G401 (cell line): ENCODE measurements at places on chromosomes 7 and 10. TPM values are rescaled to one million over a fixed set of nuclear protein-coding genes. Genes with fewer than 3 reads are reported as not detected.

DNA sequence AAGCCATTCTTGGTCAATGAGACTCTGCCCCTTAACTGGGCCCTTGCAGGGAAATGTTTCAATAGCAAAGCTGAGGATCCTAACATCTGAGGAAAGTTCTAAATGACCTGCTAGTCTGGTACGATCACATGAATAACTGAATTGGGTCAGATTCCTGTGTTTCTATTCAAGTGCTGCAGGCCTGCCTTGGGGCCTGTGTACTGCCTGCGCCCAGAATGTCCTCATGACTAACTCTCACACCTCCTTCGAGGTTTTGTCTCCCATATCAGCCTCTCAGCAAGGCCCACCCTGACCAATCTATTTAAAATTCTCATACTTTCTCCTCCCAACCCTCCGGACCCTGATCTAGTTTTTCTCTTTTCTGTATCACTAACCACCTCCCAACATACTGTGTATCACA is 4.4 kb downstream of the JAZF1 start:
- DNase-seq: no peak

GRCh38 chr10:79144351-79145173 is 75.8 kb downstream of the ZMIZ1 start:
- no peak for DNase-seq

DNA sequence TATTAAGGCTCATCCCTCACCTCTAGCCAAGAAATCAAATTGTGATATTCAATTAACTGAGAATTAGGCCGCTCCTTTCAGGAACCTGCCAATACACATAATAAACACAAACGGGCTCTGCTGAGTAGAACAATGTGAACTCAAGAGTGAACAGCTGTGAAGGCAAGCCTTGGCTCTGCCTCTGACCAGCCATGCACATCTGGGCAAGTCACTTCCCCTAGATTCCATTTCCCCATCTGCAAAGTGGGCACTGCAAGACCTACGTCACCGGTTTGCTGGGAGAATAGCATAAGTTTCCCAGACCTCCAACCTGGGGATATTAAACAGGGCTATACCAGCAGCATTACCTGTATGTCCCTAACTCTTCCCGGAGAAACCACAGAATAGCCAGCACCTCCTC is 355.2 kb downstream of the TNS3 start:
- DNase-seq: no peak

DNA sequence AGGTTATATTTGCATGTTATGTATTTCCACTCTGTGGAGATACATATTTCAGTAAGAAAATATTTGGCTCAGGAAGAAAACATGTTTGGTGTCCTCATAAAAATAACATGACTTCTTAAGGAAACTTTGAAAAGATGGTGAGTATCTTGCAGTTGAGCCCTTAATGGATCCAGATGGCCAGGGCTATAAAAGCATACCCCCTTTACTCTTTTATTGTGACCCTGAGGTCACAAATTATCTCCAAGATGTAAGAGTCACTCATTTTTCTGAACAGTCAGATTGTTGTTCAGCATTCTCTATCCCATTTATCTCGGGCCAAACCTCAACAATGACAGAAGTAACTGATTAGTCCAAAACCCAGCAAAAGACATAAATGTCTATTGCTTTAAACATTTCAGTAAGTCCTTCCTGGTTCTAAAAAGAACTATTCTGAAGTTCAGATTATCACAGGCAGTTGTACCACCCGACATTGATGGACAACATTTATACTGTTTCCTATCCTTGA is 539.4 kb downstream of the PARD3 start:
- no peak for DNase-seq

The A1CF gene
- 4.7 and 4.9 TPM in 2 replicates for total RNA-seq

- no peak for DNase-seq
Observed at GRCh38 chr10:77264107-77264506, 373.5 kb downstream of the KCNMA1 start.

- no peak for DNase-seq
Observed at GRCh38 chr7:772392-772791, 45.3 kb upstream of the PRKAR1B start.

DNA sequence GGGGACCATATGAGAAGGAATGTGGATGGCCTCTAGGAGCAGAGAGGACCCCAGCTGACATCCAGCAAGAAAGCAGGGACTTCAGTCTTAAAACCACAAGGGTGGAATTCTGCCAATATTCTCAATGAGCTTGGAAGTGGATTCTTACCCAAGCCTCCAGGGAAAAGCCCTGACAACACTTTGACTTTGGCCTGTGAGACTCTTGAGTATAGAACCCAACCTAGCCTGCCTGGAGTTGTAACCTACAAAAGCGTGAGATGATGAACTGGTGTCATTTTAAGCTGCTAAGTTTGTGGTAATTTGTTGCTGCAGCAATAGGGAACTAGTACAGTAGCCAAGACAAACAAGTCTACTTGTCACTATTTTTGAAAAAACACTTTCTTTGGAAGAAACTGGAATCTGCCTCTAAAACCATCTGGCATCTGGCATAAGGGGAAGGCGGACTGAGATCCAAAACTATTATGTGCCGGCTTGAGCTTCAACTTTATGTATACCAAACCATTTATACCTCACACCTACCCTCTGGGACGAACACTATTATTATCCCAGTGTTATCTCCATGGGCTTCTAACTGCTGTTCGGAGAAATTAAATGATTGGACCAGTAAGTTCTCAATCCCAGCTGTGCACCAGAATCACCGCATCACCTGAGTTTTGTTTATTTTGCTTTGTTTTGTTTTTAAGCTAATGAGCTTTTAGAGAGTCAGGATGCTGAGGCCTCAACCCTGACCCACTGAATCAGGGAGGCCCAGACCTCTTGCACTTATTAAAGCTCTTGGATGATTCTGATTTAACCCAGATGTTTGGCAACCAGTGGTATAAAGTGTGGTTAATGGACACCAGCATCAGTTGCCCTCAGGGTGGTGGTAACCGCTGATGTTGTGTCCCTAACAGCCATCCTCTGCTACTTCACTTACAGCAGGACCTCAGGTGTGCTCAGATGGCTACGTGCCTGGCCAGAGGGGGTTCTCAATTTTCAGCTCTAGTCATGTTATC is 83.0 kb downstream of the C1GALT1 start:
- DNase-seq: no peak

- no peak for DNase-seq
Observed at GRCh38 chr10:16386855-16387254, 50.0 kb upstream of the PTER start.

The PAOX gene
- 11.7 and 13.9 TPM in 2 replicates for total RNA-seq

- no peak for DNase-seq
Observed at GRCh38 chr7:79471699-79472098, 18.2 kb upstream of the MAGI2 start.

DNA sequence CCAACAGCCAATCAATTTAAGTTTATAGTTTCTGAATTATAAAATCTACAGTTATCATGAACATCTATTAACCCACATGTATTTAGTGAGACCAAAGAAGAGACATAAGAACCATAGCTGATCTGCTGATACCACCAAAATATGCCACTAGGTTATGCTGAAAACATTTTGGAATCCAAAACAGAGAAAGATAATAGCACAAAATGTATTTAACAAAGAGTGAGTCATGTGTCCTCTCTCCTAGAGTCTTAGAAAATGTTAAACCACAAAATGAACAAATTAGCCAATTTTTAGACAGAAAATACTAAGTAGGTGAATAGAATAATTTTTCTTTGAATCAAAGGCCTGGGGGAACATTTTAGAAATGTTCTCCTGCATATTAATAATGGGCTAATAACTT is 527.5 kb downstream of the GPAM start:
- no peak for DNase-seq

The CXCL12 gene
- total RNA-seq: not detected in 2 replicates

- DNase-seq: no peak
Observed at GRCh38 chr10:14456218-14456869, 125.6 kb upstream of the FRMD4A start.

DNA sequence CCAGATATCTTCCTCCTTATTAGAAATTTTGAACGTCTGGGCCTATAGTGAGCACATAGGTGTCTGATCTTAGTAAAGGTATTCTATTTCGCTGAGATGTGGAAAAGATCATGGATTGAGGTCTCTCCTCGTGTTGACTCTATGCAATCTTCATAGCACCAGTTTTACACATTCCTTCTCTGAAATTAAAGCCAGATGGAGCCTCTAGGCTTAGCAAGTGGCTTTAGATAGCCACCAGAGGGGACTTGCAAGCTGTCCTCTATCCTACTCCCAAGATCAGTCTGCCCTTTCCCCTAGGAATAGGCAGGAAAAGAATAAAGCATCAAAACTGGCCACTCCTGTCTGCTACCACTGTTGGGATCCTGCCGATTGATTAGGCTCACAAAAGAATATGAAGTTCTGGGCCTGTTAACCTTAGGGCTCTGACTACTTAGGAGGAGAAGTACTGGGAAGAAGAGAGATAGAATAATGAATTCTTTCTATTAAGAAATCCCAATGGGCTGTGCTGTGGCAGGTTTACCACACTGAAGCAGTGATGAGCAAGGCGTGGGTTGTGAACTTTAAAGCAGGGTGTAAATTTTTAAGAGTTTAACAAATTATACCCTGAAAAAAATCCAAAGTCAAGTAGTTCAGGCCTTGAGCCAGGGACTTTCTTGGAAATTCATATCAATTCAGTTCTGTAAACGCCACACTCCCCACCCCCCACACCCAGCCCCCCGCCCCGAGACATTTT is 2.2 kb upstream of the STRIP2 start:
- DNase-seq: no peak

- no peak for DNase-seq
Observed at GRCh38 chr10:87721781-87722180, 62.1 kb downstream of the PAPSS2 start.

DNA sequence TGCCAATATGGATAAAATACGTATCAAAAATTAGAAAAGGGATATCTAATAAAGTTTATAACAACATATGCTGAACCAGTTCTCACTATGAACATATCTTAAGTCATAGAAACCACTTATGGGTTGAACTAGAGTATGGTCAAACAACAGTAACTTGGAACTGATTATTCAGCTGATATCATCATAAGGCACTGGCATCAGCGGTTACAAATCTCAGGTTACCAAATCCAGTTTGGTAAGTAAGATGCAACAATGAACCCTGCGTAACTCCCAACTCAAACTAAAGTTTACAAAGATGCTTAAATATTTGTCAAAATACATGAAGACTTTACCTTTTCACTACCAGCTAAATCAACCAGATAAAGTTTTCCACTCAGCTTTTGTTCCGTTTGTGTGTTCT is 19.3 kb downstream of the KIF5B start:
- DNase-seq: no peak

- DNase-seq: no peak
Observed at GRCh38 chr7:37516664-37517063, 68.0 kb upstream of the ELMO1 start.

The PARD3 gene
- total RNA-seq: 55.1 and 61.9 TPM in 2 replicates

The HTR5A gene
- not detected in 2 replicates for total RNA-seq

The MUC12 gene
- total RNA-seq: not detected in 2 replicates

GRCh38 chr10:11830836-11831519 is 7.8 kb downstream of the PROSER2 start:
- DNase-seq: no peak

- DNase-seq: no peak
Observed at GRCh38 chr7:130337410-130337971, 7.1 kb upstream of the CPA5 start.

DNA sequence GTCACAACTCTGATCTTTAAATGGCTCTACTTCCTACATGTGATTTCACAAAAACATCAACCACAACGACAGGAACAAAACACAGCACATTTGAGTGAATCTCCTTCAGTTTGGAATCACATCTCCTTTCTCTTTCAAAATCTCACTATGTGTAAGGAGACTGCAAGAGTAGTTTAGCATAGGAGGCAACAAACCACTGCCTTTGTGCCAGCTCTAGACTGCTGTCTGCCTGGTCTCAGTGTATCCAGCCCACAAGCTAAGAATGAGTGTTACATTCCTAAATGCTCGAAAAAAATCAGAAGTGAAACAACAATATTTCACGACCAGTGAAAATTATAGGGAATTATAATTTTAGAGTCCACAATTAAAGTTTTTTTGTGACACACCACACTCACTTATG is 217.0 kb upstream of the STEAP4 start:
- no peak for DNase-seq

The PDGFA gene
- total RNA-seq: 0.34 and 2.6 TPM in 2 replicates

DNA sequence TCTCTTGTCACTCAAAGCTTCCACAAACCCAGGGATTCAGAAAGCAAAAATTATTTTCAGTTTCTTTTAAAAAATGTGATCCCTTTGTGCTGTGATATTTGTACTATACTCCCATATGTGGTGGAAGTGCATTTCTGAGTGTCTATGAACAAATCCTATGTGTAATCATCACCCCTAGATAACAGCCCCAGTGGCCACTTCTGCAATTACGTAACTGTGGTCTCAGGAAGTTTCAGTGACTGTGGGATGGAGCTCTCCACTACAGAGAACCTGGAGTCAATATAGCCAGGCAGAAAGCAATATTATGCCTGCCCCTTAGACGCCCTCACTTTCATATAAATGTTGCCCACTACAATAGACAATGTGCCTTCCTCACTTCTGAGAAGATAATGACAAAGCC is 1101.7 kb upstream of the GHITM start:
- no peak for DNase-seq

- no peak for DNase-seq
Observed at GRCh38 chr10:4506095-4506494, 319.9 kb upstream of the AKR1E2 start.

- DNase-seq: no peak
Observed at GRCh38 chr10:58672845-58673244, 160.2 kb downstream of the BICC1 start.

The CPA1 gene
- total RNA-seq: not detected in 2 replicates

DNA sequence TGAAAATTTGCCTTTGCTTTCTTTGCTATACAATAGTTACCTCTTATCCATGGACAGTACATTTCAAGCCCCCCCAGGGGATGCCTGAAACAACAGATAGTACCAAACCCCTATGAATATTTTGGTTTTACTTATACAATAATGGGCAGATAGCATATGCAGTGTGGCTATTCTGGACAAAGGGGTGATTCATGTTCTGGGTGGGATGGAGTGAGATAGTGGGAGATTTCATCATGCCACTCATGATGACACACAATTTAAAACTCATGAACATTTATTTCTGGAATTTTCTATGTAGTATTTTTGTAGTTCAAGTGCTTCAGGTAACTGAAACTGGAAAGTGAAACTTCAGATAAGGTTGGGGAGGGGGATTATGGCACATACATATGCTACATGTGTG is 12.0 kb downstream of the STARD3NL start:
- DNase-seq: no peak

DNA sequence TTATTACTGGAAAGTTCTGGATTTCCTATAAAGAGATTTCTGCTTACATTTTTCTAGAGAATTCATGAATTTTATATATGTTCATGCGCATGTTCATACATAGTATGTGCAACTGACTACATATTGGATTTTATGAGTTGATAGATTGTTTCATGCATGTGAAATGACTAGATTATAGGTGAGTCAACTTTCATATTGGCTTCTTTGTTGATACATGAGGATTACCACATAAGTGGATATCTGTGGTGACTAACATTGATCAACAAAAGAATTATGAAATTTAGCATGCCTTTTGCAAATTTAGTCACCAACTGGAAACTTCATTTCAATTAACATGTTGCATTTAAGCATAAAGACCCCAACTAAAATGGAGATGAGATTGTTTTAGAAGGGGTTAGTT is 99.0 kb downstream of the GNAT3 start:
- no peak for DNase-seq
